ENCODE measurements at places on chromosomes 6 and 20.

GRCh38 chr6:11618533-11618932 is 81.0 kb downstream of the TMEM170B start:
- no peak for DNase-seq

GRCh38 chr20:50270569-50270968 is 79.9 kb downstream of the CEBPB start:
- no peak for DNase-seq

- no peak for DNase-seq
Measured at GRCh38 chr20:22052025-22052650, 346.7 kb downstream of the PAX1 start.

GRCh38 chr6:8857160-8857559 is 421.8 kb upstream of the SLC35B3 start:
- DNase-seq, result no peak

GRCh38 chr20:50953821-50954220 is 4.5 kb downstream of the DPM1 start:
- no peak for DNase-seq

- no peak for DNase-seq
Measured at GRCh38 chr6:139611327-139612134, 237.1 kb upstream of the CITED2 start.

DNA sequence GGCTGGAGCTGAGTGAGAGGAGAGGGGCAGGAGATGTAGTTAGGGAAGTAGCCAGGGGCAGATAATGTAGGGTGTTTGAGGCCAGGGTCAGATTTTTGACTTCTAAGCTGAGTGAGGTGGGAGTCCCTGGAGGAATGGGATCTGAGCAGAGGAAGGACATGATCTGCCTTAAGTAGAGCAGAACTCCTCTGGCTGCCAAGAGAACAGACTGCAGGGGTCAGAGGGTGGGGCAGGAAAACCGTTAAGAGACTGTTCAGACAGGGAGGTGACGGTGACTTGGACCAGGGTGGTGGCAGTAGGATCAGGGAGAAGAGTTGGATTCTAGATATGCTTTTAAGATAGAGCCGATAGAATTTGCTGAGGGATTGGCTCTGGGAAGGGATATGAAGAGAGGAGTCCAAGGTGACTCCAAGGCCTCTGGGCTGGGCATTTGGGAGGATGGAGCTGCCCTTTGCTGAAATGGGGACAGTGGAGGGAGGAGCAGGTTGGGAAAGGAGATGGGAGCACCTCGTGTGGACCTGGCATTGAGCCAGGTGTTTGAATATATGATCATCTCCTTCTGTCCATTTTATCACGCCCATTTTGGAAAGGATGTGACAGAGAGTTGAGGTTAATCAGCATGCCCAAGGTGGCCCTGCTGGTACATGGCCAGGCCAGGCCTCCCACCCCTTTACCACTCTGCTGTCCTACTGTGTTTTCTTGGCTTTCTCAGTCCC is 18.8 kb downstream of the EYA2 start:
- DNase-seq, result no peak

- DNase-seq, result no peak
Measured at GRCh38 chr6:155495011-155495768, 39.6 kb upstream of the NOX3 start.

- no peak for DNase-seq
Measured at GRCh38 chr20:48754292-48754691, 73.5 kb downstream of the PREX1 start.

GRCh38 chr6:93786474-93787330 is 367.3 kb upstream of the EPHA7 start:
- no peak for DNase-seq

DNA sequence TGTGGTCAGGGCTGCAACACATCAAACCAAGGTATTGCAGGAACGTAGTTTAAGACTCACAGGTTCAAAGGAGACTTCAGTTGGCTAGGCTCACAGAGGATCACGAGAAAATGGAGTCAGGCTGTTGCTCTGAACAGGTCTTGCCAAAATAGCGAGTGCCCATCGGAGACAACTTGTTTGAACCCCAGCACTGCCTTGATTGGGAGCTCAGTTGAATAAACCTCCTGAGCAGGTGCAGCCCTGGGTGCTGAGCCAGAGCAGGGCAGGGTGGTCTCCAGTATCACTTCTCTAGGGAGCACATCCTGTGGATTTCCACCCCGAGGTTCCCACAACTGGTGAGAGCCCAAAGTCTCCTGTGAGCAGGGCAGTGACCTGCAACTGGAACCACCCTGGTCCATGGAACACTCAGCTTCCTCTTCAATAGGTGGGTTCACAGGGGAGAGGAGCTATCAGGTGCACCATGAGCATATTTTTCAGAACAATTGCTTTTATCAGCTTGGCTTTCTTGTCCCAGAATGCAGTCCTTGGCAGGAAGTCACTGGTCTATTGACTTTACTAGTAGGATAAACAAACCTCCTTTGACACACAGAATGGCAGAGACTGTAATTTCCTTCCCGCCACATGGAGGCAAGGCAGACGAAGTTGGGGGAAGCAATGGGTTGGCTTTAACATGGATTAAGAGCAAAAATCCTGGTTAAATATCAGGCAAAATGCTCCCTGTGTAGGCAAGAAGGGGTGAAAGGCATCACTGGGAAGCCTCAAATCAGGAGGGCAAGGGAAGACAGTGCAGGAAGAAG is 267.7 kb upstream of the FOXQ1 start:
- no peak for DNase-seq

DNA sequence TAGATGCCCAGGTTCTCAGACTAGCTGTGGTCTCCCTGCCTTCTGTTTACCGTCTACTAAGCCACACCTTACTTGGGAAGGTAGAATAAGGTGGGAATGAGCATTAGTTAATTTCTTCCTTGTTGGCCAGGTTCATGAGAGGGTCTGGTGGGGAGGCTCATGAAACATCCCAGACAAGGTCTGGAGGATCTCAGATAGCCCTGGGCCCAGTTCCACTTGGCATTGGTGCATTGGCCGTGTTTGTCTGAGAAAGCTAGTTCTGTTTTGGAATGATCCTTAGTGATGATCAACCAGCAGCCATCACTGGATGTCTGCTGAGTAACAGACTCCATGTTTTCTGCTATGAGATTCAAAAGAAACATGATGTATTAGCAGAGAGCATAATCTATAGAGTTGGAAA is 155.1 kb downstream of the SLC24A3 start:
- no peak for DNase-seq

DNA sequence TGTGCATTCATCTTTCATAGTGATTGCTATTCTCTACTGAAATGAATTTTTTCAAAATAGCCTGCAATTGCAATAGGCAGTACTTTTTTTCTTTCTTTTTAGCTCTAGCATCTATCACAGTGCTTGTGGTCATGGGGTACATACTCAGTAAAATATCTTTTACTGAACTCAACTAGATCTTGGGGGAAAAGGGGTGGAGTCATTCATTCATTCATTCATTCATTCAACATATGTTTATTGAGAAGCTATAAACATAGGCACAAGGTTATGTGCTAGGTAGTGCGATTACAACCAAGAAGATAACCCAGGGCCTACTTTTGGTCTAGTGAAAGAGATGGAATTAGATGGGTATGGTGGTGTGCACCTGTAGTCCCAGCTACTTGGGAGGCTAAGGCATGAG is 1.4 kb upstream of the CDKAL1 start:
- no peak for DNase-seq

DNA sequence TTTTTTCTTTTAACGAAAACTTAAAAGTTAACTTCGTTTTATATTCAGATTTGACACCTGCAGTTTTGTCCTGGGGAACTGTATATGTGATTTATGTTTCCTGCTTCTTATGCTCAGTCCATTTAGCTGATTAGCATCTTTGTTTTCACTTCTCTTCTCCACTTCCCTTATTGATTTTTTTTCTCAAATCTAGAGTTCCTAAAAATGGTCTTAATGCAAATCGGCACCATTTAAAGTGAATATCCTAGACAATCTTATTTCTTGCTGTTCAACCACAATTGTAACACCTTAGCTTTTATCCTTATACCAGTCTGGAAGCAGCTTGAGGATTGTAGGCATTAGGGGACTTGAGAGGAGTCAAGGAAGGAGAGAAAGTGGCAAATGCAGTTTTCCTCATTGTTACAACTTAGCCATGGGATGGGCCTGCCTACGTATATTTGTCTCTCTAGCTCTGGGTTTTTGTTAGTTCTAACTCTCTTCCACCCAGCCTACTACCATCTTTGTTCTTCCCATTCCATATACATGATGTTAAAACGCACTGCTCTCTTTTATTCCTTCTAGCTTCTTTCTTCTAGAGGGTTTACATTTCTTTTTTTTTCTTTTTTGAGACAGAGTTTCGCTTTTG is 8.5 kb downstream of the QRSL1 start:
- no peak for DNase-seq

- DNase-seq, result no peak
Measured at GRCh38 chr6:166318649-166319600, 10.7 kb upstream of the PRR18 start.

- DNase-seq, result no peak
Measured at GRCh38 chr6:157264701-157265100, 58.6 kb downstream of the TMEM242 start.

DNA sequence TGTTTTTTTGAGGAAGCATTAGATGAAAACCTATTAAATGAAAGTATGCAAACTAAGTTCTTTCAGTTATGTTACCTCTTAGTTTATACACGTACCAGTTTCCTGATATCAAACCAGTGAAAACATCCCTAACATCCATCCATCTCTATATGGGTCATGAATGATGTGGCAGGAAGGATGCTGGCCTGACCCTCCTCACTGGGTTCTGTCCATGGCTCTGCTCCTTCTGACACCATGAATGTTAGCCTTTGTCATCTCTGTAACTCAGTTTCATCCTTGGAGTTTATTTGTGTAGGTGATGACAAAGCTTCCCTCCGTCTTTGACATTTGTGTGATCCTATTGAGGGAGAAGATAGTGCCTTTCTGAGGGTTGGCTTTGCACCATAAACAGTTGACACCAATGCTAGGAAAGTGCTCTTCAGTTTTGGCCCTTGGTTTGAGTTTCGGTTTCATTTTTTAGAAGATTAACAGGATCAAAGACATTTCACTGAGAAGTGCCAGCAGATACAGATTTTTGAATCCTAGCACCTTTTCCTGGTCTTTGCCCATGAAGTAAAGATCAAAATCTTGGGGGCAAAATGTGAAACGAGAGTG is 72.0 kb upstream of the SCGN start:
- no peak for DNase-seq

GRCh38 chr6:169227116-169227515 is 26.5 kb downstream of the THBS2 start:
- no peak for DNase-seq

- no peak for DNase-seq
Measured at GRCh38 chr20:51366155-51366886, 176.2 kb downstream of the NFATC2 start.

- DNase-seq, result no peak
Measured at GRCh38 chr6:146891615-146892265, 293.0 kb downstream of the ADGB start.

DNA sequence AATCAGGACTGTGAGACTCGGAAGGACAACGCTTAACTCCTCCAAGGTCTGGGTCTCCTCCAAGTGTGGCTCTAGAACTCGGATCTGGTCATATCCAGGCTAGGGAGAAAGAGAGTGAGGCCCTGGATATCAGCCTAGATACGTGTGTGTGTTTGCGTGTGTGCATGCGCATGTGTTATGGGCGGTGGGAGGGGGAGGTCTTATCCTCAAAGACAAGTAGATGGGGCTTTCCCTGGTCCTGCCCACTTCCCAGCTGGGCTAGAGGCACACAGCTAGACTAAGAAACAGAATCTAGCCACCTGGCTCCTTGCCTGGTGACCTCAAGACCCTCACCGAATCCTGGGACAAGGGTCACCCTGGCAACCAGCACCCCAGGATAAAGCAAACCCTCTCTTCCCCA is 13.2 kb downstream of the CPNE5 start:
- DNase-seq, result no peak

DNA sequence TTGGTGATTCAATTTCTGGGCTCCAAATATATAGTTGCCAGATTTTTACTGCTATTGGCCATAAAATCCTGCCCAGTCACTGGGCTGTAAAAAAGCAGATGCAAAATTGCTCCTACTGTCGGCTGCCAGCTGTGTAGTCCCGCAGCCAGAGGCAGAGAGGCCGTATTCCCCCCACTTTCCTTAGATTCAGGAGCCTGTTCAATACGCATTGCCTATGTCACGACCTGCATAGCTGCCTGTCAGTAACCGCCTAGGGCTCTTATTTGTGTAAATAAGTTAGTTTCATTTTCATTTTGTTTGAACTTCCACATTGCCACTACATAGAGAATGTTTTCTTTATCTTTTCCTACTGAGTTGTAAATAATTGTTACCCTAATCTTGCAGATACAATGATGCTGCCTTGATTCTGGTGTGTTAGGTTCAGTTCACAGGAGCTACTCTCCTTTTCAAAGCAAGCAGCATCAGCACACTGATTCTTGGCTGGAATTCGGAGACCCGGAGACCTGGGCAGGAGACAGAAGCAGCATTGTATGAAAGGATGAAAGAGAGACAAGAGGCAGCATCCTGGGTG is 46.0 kb upstream of the UST start:
- DNase-seq, result no peak

GRCh38 chr20:62285722-62286121 is 17.1 kb upstream of the ADRM1 start:
- DNase-seq, result no peak

GRCh38 chr6:168122011-168122410 is 43.0 kb upstream of the FRMD1 start:
- no peak for DNase-seq

GRCh38 chr6:154219250-154219649 is 137.4 kb downstream of the IPCEF1 start:
- DNase-seq, result no peak

DNA sequence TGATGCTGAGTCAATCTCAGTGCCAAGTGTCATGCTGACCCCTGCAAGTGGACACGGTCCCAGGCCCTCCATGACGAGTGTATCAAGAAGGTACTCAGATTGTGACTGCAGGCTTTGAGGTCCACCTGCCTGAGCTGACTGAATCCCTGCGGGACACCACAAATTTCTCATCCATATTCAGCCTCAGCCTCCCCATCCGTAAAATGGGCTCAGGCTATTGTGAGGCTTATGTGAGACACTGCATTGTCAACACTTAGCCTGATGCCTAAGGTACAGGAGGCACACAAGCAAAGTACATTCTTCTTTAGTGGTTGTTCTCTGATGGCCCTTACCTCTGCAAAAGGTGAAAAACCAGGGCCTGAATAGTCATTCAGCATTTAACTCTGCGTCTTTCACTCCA is 70.4 kb upstream of the NFATC2 start:
- DNase-seq, result no peak

DNA sequence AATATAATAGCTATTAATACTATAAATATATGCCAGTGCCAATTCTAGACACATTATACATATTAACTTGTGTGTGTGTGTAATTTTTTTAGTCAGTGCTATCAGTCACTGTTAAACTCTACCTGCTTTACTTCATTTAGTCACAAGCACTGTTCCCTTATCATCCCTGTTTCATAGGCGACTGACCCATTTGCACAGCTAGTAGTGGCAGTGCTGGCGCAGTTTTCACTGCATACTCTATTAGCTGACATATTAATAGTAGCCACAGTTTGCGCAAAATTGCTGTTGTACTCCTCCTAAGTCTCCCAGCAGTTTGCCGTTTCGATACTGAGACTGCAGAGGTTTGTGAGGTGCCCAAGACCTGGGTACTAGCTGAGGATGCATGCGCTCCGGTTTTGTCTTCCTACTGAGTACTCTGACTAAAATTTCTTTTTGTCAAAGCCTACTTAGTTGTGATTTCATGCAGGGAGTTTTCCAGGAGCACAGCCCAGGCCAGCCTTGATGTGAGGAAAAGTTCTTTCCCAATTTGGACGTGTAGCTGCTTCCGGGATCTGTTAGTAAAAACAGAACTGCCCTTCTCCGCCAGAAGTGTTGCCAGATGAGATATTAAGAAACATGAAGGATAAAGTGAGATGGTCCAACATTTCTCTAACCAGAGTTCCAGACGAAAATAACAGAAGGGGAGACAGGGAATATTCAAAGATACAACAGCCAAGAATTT is 5.6 kb downstream of the BAG2 start:
- no peak for DNase-seq
